ENCODE measurements at places on chromosomes 3 and 15.

- DNase-seq, result no peak
Observed at GRCh38 chr3:127139601-127140500, 53.1 kb upstream of the PRR23E start.

DNA sequence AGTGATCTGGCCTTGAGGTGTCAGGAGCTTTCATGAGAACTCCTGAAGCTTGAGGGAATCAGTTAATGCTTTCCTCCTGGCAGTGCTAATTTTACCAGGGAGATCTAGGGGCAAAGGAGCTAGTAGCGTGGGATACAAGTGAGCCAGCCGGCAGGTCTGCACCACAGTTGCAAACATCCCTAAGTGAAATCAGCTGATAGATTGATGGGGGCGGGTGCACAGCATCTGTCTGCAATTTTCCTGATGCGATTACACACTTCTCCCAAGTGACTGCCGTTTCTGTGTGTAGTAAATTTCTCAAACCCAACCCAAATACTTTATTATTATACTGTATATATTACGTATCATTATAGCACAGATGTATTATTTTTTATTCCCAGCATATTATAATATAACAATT lies 304.5 kb downstream of the AGBL1 start:
- DNase-seq, result no peak

- DNase-seq, result no peak
Observed at GRCh38 chr15:45941367-45941766, 306.5 kb downstream of the SQOR start.

GRCh38 chr3:185887066-185887465 lies 50.7 kb downstream of the TRA2B start:
- DNase-seq, result no peak

- no peak for DNase-seq
Observed at GRCh38 chr3:66320390-66320789, 99.6 kb downstream of the SLC25A26 start.

DNA sequence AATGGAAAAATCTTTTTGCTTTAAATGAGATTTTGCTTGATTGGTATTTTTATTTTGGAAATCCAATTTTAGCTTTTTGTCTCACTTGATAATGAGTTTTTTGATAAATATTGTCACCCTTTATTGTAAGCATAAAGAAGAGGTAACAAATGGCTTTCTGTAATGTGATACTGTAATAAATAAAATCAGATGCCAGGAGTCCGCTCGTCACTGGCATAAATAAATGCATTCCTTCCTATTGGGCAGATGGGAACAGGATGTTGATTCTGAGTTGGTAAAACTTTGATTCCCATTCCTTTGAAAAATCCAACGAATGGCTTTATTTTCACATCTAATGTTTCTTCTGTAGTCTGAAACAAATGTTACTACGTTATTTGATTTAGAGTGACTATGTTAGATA lies 59.9 kb downstream of the CACNA2D3 start:
- DNase-seq, result no peak

GRCh38 chr3:16516695-16517481 lies 3.4 kb upstream of the RFTN1 start:
- DNase-seq, result no peak

- no peak for DNase-seq
Observed at GRCh38 chr3:18445401-18446148, 20.4 kb upstream of the SATB1 start.

GRCh38 chr15:87732976-87733375 lies 523.6 kb downstream of the NTRK3 start:
- DNase-seq, result no peak

GRCh38 chr3:151552589-151552988 lies 91.7 kb upstream of the IGSF10 start:
- DNase-seq, result no peak

DNA sequence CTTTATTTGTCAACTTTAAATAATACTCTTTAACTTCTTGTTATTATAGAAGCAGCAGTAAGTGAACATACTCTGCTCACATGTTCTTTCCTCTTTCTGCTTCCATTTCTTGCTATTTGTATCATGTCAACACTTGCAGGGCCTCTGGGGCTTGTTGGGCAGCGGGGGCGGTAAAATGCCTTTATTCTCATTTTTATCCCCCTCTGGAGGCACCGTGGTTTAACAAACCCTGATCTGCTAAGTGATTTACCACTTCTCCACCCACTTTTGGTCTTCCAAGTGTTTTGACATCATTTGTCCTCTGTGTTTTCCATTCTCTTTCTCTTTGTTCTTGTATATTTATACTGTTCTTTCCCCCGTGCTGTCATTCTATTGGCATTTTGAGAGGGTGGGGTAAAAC lies 33.9 kb downstream of the SCN10A start:
- DNase-seq, result no peak

DNA sequence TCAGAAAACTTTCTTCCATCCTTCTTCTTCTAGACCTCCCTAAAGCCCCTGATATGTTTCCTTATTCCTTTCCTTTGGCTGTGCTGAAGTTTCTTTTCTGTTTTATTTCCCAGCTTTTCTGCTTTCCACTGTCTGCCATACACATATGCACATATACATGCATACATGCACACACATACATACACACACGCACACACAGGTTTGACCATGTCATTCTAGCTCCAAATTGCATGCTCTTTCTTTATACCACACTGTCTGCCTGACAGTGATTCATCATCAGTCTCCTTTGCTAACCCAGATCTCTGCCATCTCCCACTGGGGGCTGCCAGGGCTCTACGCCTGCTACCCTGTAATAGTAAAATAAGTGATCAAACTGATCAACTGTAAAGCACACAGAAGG lies 181.3 kb downstream of the STAC start:
- DNase-seq, result no peak

DNA sequence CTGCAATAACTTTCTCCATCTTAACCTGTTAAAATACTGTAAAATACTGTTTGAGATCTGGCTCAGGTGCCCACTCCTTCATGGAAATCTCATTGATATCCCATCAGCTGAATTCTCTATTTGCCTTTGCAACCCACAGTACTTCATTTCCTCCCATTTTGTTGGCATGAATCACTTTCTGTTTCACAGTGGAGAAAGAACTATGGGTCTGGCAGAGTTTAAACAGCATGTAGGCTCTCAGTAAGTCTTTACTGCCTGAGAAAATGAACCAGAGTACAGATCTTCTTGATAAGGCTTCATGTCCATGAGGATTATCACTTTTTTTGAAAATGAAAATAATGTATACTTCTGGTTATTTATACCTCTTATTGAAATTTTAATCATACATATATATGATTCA lies 245.9 kb downstream of the NAALADL2 start:
- no peak for DNase-seq

GRCh38 chr3:81245501-81245900 lies 515.9 kb downstream of the GBE1 start:
- DNase-seq, result no peak

GRCh38 chr3:11339541-11339940 lies 67.3 kb downstream of the ATG7 start:
- no peak for DNase-seq

DNA sequence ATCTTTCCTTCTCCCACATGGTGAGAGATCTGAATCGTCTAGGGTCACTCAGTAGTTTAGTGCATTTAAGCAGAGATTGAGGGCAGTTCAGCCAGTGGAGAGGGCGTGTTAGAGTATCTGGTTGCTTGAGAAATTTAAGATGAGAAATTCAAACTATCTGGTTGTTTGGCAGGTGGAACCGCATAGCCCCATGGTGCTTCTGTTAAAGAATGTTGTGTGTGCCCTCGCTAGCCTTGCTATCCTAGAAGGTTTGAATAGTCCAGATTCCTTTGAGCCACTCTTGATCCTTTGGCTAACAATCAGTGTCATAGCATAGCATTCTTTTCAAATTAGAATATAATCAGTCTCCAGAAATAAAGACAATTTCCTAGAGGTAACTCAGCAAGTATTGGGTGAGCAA lies 32.1 kb downstream of the ABHD17C start:
- DNase-seq, result no peak

GRCh38 chr3:99700631-99701268 lies 62.4 kb downstream of the COL8A1 start:
- DNase-seq, result no peak

DNA sequence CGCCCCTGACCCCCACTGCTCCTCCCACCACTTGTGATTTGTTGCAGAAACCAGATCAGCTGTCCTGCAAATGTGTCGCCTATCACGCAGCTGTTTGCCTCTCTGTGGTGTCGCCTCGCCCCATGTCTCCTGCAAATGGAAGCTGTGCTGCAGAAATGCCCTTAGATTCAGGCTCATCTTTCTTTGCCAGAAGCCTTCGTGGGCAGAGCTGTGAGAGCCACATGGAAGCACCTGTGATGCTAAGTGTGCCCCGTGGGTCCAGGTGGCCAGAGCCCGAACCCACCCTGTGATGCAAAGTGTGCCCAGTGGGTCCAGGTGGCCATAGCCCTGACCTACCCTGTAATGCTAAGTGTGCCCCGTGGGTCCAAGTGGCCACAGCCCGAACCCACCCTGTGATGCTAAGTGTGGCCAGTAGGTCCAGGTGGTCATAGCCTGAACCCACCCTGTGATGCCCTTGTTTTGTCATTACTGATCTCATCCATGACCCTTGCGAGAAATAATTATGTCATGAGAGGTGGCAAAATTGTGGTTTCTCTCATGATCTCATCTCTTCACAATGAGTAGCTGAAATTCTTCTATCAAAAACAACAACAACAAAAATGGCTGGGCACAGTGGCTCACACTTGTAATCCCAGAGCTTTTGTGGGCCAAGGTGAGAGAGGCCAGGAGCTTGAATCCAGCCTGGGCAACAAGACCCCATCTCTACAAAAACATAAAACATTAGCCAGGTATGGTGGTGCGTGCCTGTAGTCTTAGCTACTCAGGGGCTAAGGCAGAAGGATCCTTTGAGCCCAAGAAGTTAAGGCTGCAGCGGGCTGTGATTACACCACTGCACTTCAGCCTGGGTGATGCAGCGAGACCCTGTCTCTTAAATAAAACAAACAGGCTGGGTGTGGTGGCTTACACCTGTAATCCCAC lies 187.4 kb downstream of the GOLGA6L6 start:
- DNase-seq, result no peak

DNA sequence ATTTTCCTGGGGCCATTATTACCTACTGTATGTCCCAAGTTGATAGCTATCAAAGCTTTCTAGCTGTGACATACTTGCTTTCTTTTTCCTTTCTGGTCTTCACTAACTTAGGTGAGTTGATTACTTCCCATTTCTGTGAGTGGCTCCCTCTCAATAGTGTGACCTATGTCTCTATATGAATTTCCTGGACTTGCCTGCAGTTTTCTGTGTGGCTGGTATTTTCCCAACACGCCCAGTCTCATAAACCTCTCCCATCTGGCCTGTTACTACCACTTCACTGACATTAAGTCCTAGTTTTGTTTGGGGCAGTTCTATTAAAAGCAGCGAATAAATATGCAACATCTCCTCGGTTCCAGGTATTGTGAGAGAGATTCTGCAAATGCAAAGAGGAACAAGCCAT lies 671.2 kb downstream of the SI start:
- DNase-seq, result no peak

- no peak for DNase-seq
Observed at GRCh38 chr3:148708409-148708808, 10.7 kb downstream of the AGTR1 start.

GRCh38 chr15:40325188-40325587 lies 1.7 kb downstream of the INAFM2 start:
- no peak for DNase-seq

DNA sequence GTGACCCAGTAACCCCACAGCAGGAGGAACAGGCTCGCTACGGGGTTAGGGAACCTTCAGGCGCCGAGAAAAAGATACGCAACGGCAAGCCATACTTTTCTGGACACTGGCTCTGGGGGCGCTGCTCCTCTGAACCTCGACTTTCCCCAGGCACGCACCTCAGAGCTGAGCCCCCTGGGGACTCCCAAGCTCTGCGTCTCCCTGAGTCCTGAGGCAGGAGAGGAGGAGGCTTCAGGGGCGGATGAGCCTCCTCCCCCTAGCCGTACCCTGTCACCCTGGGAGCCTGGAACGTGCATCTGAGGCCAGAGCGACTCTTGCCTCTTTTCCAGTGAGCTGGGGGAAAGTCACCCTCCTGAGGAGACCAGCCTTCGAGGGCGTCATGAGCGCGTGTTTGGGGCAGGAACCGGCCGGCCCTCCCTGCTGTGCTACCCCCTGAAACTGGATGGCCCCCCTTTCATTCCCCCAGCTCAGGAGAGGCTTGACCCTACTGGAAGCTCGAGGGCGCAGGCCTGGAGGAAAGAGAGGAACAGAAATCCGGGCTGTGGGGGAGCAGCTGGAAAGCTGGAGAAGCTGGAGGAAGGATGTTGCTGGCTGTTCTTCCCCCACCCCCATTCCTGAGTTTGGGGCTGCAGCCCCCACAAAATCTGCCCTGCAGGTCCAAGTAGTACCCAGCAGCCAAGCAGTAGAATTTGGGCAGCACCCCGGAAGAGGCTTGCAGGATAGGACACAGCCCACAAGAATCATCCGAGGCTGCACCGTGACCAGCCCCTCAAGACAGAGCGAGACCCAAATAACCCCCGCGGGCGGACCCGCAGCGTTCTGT lies 25.1 kb upstream of the POLG start:
- no peak for DNase-seq

DNA sequence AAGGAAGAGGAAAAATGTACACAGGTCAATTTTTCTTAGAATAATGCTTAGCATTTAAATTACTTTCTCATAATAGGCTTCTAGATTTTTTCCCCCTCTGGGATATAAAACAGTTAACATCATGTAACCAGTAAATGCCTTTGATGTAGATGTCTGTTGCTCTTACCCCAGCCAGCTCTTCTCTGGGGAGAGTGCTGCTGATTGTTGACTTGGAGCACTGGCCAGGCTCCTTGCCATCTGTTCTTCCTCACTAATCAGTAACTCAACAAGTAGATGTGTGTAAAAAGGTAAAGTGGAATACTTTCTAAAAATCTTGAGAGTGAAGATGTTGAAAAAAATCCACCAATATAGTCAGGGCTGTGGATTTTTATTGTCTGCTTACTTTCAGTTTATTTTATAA lies 42.2 kb downstream of the RIOX2 start:
- DNase-seq, result no peak

DNA sequence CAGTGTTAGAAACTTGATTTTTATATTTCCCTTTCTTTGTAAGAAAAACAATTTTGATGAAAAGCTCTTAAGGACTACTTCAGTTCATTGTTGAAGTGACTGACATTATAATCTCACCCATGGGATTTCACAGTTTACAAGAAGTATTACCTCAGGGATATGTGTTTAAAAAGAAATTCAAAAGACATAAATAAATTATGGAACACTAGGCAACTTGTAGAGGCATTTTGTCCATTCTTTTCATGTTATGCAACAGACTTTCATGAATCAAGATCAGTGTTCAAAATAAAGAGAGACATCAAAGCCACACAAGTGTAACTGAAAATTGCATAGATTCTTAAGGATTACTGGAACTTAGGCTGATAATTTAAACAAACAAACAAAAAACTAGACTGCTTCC lies 196.8 kb upstream of the AGTR1 start:
- no peak for DNase-seq

- no peak for DNase-seq
Observed at GRCh38 chr3:178479860-178480259, 56.4 kb upstream of the KCNMB2 start.

Data from NCI-H748 treated with DMSO at 0.1 percent for 48 hours (cell line).